Stimulated activated CD4-positive, alpha-beta T cell treated with anti-CD3 and anti-CD28 coated beads, TNF-alpha, amount 100 ng/mL, for 24 hours (primary cell): ENCODE measurements at places on chromosomes 5 and 9.

- no peak for DNase-seq
Observed at GRCh38 chr5:96432216-96433065, 607 bp downstream of the PCSK1 start.

GRCh38 chr5:107957051-107957450, 286.3 kb upstream of the EFNA5 start:
- DNase-seq = no peak

DNA sequence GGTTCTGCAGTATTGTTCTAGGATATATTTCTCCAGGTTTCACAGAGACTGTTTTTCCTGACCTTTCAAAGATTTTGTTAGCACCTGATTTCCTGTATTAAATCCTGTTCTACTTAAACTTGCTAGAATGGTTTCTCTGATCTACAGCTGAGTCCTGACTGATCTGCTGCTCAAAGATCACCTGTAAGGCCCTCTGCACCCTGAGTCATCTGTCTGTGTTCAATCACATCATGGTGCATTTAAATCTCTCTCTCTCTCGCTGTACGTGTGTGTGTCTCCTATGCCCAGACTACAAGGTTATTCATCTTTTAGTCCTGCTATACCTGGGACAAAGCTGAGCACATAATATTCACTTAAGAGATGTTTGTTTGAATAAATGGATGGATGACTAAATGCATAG, 13.3 kb upstream of the C5orf63 start:
- DNase-seq = no peak

DNA sequence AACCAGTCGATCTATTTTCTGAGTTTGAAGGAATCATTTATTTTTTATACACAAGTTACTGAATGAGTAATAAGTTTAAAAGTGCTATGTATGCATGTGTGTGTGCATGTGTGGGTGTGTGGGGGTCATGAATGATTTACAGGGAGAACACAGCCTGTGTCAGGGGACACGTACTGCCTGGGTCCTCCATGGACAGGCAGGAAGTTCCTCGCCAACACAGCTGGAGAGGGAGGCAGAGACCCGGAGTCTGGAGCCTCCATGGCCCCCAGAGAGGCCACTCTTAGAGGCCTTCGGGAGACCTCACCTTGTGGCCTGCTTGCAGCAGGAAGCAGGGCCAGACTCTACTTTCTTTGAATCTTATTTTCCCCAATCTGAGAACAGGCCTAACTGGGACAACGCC, 144.7 kb downstream of the GABBR2 start:
- no peak for DNase-seq

DNA sequence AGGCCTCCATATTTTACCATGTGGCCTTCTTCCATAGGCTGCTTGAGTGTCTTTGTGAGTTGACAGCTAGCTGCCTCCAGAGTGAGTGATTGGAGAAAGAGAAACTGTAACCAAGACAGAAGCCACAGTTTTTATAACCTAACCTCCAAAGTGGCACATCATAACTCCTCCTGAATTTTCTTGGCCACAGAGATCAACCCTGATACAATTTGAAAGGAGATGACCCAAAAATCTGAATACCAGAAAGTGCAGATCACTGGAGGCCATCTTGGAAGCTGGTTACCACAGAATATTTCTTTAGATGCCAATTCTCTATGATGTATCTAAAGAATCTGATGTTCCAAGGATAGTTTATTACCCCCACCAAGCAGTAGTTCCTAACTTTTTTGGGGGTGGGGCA, 254.3 kb upstream of the PDE4D start:
- no peak for DNase-seq

GRCh38 chr5:100539519-100539918, 4.3 kb downstream of the FAM174A start:
- DNase-seq = no peak

DNA sequence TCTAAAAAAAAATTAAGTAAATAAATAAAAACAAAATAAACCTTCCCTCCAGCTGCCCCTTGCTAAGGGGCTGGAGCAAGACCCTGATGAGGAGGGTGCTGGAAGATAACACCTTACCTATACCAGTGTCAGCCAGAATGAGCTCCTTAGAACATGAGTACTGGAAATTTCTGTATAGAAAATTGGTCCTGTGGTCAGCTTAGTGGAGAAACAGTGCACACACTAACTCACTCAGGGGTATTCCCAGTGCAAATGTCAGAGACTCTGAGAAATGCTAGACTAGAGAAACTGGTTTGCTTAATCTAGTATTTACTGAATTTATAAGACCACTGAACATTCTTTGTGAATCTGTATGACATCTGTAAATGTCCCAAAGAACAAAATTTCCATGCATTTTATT, 62.1 kb upstream of the CTXN3 start:
- no peak for DNase-seq

DNA sequence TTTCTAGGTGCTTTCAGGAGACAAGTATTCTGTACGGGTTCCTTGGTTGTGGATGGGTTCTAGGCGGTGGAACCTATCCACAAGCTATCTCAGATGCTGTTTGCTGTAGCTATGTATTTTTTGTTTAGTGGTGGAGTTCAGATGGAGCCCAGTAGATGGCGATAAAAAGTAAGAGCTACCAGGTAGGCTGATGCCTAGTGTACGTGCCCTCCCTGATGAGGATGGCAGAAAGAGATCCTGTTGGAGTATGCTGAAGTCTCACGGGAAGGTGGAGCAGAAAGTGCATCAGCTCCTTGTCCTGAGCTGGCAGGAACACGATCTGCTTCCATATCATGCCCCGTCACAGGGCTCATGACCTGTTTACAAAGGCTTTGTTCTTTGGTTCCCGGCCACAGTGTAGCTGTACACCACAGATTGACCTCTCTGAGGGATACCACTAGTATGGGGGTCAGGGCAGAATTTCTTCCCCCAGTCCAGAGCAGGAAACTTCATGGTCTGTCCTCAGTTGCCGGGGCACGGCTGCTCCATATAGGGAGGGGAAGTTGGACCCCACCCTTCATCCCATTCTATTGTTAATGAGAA, 12.6 kb upstream of the UGT3A2 start:
- DNase-seq = no peak

GRCh38 chr5:167284222-167284890, 1007.1 kb upstream of the WWC1 start:
- no peak for DNase-seq

- no peak for DNase-seq
Observed at GRCh38 chr5:95715799-95716461, 15.2 kb upstream of the RHOBTB3 start.

- no peak for DNase-seq
Observed at GRCh38 chr9:2285416-2286332, 270.5 kb downstream of the SMARCA2 start.

DNA sequence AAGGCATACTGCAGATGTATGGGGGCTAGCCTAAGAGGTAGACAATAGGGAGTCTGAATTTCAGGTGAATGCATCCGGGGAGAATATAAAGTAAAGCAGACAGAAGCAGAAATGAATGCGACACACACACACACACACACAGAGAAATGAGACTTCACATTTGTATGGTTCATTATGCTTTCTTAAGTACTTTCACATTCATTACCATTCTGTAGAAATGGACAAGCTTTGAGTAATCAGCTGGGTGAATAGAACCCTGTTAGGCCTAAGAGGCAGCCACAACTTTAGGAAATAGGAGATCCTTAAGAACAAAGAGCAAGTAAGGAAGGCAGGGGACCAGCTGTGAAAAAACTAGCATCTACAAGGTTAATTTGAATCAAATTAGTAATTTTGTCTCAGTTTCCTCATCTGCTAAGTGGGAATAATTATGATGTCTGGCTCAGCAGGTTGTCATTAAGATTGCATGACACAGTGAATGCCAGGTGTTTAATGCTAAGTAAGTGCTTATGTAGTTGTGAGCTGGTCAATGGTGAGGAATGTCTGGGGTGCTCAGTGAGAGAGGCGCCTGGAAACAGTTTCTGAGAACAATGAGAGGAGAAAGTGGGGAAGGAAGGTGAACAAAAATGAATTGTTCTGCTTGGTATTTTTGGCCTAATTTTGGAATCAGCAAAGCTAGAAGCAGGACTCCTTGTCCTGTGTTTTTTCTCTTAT, 265.8 kb upstream of the CLINT1 start:
- no peak for DNase-seq

GRCh38 chr9:89664896-89665329, 60.1 kb downstream of the GADD45G start:
- DNase-seq = no peak

GRCh38 chr9:29311221-29311620, 1737.9 kb upstream of the C9orf72 start:
- DNase-seq = no peak

- no peak for DNase-seq
Observed at GRCh38 chr9:83440641-83441040, 97.6 kb downstream of the FRMD3 start.

DNA sequence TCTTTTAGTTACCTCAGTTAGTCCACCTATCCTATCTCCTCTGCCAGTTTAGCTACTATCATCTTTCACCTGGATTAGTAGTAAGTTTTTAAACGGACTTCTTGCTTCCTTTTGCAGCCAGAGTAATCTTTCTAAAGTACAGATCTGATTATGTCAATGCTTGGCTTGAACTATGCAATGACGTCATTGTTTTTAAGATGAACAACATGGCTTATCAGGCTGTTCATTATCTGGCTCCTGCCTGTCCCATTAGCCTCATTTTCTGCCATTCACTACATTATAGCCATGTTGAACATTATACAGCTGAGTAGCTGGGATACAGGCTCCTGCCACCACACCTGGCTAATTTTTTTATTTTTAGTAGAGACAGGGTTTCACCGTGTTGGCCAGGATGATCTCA, 98.7 kb downstream of the RANBP17 start:
- no peak for DNase-seq

DNA sequence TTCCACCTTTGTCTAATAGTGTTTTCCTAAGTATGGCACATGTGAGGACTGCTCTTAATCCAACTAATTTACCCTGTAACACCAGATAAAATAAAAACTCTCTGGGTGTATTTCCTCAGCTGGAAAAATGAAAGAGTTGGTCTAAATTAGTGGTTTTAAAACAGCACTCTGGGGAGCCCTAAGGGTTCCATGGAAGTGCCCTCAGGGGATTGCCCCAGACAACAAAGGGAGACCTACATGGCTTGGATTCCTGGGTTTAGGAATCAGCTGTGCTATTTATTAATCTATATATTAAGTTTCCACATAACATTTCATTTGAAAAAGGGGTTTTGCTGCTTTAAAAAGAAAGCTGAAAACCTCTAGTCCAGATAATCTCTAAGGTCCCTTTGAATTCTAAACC, 20.2 kb downstream of the ADAMTS6 start:
- DNase-seq = no peak

GRCh38 chr5:113253037-113253436, 181.8 kb downstream of the TSSK1B start:
- DNase-seq = no peak

DNA sequence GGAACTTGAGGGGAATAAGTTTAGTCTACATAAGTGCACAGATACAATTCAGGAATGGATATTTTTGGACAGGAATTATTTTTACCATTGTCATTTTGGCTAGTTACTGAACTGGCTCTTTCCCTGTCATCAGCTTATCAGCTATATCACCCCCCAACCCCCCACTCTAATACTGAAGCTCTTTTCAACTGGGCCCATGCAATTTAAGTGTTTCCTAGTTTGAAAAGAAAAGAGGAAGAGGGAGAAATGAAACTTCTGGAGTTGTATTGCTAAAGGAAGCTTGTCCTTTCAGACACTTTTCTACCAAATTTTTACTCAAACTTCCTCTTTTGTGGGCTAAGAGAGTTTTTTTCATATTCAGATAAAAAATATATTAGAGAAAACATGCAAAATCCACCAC, 18.5 kb upstream of the TIMD4 start:
- no peak for DNase-seq

DNA sequence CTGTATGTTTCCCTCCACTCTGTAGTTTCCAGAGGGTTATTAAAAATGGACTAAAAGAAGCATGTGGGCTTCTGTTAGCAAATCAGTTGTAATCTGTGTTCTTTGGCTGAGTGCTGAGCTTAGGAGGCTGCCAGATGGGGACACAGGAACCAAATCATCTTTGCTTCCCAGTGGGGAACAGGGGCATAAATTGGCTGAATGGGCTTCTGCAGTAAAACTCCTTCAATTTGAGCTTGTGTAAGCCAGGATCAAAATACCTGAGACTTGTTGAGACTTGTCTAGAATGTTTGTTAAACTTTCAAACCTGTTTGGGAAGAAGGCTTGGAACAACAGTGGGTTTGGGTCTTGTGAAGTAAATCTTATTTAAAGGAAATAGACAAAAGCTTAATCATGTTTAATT, 32.2 kb upstream of the TNFAIP8 start:
- DNase-seq = no peak

DNA sequence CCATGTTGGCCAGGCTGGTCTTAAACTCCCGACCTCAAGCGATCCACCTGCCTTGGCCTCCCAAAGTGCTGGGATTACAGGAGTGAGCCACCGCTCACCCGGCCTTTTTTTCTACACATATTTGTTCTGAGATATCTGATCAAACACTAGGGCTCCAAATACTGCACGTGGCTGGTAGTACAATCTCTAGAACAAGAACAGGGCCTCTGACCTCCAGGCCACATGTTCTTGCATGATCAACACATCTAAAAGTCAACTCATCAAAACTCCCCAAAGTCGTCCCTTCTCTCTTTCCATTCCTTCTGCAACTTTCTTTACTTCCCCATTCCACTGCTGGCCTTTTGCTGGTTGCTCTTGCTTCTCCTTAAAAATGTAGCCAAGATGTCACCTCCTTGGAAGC, 113.3 kb upstream of the LHFPL2 start:
- no peak for DNase-seq

- DNase-seq = no peak
Observed at GRCh38 chr9:137705906-137706305, 87.1 kb downstream of the EHMT1 start.

- DNase-seq = no peak
Observed at GRCh38 chr5:108670591-108671289, 77.0 kb upstream of the FER start.
